ENCODE measurements at places on chromosomes 5 and 9.
A peak's percentile ranks its signal among the peaks of the same experiment; 100 is the strongest.

GRCh38 chr9:126980231-126980630 lies 65.6 kb downstream of the RALGPS1 start:
- no peak for DNase-seq

DNA sequence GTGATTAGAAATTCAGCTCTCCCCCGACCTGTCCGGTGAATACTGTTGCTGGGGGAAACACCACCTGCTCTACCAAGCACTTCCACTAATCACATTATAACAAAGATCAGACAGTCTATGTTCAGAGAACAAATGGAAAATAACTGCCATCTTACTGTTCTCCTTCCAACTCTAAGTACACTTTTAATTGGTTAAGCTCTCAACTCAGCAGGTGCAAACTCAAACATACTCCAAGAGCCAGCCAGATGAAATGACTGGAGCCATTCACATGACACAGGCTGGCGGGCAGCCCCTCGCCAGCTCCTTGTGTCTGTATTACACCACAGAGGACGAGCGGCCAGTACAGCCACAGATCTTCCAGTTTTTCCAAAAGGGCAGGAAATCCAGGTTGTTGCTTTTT lies 16.1 kb downstream of the LIFR start:
- DNase-seq: no peak

DNA sequence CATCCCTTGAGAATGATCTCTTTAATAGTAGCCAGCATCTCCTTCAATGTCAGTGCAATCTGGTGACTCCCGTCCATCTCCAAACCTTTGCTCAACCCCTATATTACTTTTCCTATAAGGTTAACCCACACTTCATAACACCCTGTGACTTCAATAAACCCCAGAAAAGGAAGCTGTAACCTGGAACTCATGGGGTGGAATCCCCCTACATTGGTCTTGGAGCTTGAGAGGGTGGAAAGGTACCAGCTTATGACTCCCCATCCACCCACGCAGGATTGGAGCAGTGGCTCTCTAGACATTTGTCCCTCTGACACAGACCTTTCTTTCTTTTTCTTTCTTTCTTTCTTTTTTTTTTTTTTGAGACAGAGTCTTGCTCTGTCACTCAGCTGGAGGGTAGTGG lies 54.7 kb upstream of the ZFR start:
- DNase-seq: no peak

DNA sequence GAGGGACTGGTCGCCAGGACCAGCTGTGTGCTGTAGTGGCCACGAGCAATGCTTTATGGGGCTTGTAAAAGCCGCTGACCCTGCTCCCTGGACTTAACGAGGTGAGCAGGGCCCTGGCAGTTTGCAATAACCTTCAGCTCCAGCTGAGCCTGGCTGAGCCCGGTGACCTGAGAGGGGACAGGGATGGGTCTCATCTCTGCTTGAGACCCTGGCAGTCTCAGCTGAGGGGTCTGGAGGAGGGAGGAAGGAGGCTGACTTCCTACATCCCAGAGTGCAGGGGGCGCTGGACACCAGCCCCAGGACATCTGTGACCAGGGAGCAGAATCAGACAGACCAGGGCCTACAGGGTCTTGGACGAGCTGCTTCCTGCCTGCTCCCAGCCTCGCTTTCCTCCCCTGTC lies 277.5 kb upstream of the MVB12B start:
- DNase-seq: no peak

- DNase-seq: no peak
These were observed 528.8 kb downstream of the CSNK1G3 start for GRCh38 chr5:124040799-124041198.

GRCh38 chr5:30736669-30737068 lies 456.8 kb upstream of the CDH6 start:
- no peak for DNase-seq

DNA sequence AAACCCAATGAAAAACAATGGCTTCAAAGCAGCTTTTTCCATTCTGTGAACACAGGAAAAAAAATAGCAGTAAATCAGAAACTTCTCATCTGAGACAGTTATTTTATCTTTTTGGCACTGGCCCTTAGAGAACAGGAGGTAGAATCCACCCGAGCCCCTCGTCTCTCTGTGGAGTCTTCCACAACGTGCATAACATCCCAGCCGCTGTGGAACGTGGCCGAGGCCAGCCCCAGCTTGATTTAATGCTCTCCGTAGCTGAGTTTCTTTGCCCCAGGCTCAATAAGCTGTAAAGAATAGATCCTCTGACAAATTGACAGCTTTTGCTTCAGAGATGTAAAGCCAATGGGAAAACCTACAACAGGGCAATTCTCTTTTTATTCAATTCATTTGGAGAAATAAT lies 107.9 kb upstream of the DAP start:
- no peak for DNase-seq

DNA sequence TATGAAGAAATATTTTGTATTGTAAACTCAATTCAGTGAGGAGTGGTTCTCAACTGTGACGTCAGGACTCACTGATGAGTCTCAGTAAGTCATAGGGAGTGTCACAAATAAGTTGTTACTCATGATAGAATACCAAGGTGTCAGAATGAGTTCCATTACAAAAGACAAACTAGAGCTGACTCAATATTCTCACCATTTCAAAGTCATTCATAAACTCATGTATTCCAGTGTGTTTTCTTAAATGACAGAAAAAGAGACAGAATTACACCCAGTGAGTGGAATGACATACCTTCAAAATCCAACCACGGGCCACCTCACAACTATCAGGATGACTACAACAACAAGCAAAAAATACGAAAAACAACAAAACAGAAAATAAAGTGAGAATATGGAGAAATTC lies 321.5 kb downstream of the ENC1 start:
- DNase-seq: no peak

- DNase-seq: no peak
These were observed 11.3 kb downstream of the LCN12 start for GRCh38 chr9:136963341-136963740.

DNA sequence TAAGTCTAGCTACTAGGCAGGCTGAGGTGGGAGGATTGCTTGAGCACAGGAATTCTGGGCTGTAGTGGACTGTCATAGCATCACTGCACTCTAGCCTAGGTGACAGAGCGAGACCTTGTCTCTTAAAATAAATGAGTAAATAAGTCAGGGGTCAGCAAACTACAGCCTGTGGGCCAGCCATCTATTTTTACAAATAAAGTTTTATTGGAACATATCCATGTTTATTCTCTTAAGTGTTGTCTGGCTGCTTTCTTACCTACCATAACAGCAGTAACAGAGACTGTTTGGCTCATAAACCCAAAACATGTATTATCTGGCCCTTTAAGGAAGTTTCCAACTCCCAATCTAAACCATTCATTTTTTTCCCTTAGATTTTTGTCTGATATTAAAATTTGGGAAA lies 29.6 kb downstream of the DIMT1 start:
- no peak for DNase-seq

- DNase-seq: no peak
These were observed 2.4 kb downstream of the WDR5 start for GRCh38 chr9:134138292-134138691.

- no peak for DNase-seq
These were observed 115.1 kb upstream of the CCDC152 start for GRCh38 chr5:42641336-42642005.

DNA sequence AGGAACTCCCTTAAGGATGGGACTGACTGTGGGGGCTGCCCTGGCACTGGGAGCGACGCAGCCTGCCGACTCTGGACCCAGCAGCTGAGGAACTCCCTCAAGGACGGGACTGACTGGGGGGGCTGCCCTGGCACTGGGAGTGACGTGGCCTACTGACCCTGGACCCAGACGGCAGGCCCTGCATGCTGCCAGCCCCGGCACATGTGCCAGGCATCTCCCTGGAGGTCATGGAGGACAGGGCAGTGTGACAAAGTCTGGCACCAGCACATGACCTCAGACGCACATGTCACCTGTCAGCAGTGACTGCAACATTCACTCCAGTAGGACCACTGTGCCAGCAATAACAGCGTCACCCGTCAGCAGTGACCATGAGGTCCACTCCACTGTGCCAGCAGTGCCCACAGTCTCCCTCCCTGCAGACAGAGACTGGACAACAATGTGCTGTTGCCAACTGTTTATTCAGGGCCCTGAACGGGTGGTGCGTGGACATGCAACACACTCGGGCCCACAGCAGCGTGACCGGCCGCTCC lies 4.5 kb downstream of the FBXW5 start:
- DNase-seq: no peak

GRCh38 chr9:36140086-36141084 lies 3.9 kb downstream of the GLIPR2 start:
- peak; percentile 61 for DNase-seq

- DNase-seq: no peak
These were observed 32.0 kb downstream of the SEMA5A start for GRCh38 chr5:9513827-9514226.

DNA sequence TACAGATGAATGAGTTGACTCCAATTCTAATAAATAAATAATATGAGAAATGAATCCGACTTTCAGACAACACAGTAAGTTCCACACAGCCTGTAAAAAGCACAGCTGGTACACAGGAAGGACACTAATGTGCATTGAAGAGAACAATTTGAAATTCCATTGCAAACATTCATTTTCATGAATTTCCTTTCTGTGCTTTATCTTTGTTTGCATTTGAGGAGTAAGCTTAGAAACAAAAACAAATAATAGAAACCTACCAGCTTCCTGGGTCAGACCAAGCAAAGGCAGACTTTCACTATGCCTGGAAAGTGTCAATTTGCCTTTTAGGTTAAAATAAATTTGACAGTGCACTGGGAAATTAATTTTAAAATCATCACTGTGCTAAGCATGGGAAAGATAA lies 143.8 kb upstream of the VLDLR start:
- DNase-seq: no peak

GRCh38 chr9:83538172-83538889 lies at the start of gene FRMD3:
TSS of gene FRMD3 (minus strand) at chr9:83538401. CDS start at chr9:83538231, 170 bp downstream.
- peak; percentile 53 for DNase-seq

GRCh38 chr9:131092548-131093440 lies 3.5 kb upstream of the AIF1L start:
- no peak for DNase-seq

- no peak for DNase-seq
These were observed 65.2 kb downstream of the TRIO start for GRCh38 chr5:14208071-14209021.

GRCh38 chr9:32783168-32783891 lies at the start of gene TMEM215:
TSS of gene TMEM215 (plus strand) at chr9:32783540. CDS start at chr9:32784184, 644 bp downstream.
- no peak for DNase-seq

DNA sequence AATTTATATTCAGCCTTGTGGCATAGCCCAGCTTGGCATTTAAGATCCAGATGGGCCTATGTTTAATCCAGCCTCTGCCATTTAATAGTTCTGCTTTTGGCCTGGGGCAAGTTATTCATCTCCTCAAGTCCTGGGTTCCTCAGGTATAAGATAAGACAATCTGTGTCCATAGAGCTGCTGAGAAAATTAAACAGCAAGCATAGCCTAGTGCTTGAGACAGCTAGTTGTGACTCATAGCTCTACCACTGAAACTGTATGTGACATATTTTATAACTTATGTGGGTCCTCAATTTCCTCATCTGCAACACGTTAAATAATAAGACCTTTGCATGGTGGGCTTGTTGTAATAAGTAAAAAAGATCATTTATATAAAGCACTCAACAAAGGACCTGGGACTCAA lies 53.3 kb upstream of the ATP10B start:
- DNase-seq: no peak

GRCh38 chr5:132627470-132627869 lies 30.5 kb upstream of the IL13 start:
- DNase-seq: no peak

GRCh38 chr5:142782976-142783530 lies 12.9 kb downstream of the ARHGAP26 start:
- no peak for DNase-seq

GRCh38 chr5:87944553-87945285 lies 323.9 kb downstream of the TMEM161B start:
- DNase-seq: no peak

DNA sequence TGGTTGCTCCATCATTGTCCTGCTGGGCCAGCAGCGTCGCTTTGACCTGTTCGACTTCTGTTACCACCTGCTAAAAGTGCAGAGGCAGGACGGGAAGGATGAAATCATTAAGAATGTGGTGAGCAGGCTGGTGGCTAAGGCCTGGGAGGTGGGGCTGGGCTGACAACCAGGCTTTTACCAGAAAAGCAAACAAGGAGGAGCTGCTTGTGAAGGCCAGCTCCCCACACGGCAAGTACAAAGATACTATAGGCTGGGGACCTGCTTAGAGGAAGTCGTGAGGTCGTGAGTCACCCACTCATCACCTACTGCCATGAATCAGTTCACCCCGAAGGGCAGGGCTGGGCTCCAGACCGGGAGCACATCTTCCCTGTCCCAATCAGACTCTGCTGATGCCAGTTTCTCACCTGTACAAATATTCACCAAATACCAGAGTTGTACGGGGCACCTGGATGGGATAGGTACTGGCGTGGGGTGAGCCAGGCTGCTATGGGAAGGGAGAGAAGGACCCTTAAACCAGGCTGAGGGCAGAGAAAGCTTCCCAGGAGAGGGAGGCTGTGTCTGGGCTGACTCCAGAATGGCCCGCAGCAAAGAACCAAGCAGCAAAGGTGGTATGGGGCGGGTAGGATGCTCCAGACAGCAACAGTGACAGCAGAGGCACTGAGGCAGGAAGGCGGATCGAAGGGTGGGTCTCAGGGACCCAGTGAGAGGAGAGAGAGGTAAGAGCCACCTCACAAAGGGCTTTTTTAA lies 69.3 kb upstream of the NIPAL4 start:
- peak; percentile 45 for DNase-seq

DNA sequence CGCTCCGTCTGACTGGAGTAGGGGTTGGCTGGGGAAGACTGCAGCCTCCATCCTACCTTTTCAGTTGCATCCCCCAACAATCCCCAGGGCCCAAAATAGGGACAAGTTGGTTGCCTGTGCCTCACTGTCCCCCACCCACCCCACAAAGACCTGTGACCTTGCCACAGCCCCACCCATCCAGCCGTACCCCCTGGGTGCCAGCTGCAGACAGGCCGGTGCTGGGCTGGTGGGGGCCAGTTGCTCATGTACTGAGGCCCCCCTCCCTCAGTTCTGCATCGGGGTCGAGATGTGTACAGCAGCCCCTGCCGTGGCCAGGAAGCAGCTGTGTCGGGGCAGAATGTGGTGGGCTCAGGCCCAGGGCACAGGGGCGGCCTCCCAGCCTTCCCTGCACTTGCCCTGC lies 374 bp downstream of the LCNL1 start:
- DNase-seq: no peak

- no peak for DNase-seq
These were observed 175.1 kb upstream of the MAP1B start for GRCh38 chr5:71932131-71932654.

- DNase-seq: no peak
These were observed 42.7 kb downstream of the NCS1 start for GRCh38 chr9:130214776-130215340.

- DNase-seq: no peak
These were observed 119.7 kb downstream of the ZNF462 start for GRCh38 chr9:106982636-106983035.

GRCh38 chr9:117839862-117840261 lies 135.7 kb downstream of the TLR4 start:
- no peak for DNase-seq

DNA sequence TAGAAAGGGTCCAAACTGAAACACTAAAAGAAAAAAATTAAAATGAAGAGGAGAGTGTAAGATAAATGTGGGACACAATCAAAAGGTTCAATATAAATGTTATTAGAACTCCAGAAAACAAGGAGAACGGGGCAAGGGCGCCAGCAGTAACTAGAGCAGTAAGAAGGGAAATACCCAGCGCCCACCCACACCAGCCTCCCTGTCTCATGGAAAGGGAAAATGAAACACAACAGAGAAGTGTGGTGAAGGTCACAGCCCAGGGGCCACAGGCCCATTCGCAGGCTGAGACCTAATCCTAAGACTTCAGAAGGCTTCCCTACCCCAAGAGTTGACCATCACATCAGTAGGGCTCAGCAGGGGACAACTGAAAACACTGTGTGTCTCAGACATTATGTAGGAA lies 45.8 kb upstream of the CLK4 start:
- no peak for DNase-seq

- DNase-seq: no peak
These were observed 2.7 kb downstream of the KIF3A start for GRCh38 chr5:132734687-132735086.

All from CD4-positive, alpha-beta T cell treated with Interferon gamma for 1 hour (primary cell).